ENCODE measurements at places on chromosomes 6 and 20.

DNA sequence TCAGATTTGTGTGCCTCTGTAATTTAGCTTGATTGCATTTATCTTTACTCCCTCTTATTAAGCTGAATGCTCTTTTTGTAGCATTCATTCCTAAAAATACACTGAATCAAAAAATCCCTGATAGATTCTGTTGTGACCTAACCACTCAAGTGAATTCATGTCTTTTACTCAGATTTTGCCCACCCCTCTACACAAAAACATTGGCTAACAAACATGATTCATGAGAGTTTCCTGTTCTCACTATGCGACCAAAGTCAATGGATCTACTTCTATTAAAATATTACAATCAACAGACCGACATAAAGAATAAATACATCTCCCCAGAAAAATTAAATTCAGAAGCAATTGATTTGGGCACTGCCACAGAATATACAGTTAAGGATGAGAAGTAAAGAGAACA, 99.5 kb upstream of the THEMIS start:
- no peak for DNase-seq

GRCh38 chr6:44110005-44110676, 17.1 kb downstream of the MRPL14 start:
- DNase-seq = no peak

DNA sequence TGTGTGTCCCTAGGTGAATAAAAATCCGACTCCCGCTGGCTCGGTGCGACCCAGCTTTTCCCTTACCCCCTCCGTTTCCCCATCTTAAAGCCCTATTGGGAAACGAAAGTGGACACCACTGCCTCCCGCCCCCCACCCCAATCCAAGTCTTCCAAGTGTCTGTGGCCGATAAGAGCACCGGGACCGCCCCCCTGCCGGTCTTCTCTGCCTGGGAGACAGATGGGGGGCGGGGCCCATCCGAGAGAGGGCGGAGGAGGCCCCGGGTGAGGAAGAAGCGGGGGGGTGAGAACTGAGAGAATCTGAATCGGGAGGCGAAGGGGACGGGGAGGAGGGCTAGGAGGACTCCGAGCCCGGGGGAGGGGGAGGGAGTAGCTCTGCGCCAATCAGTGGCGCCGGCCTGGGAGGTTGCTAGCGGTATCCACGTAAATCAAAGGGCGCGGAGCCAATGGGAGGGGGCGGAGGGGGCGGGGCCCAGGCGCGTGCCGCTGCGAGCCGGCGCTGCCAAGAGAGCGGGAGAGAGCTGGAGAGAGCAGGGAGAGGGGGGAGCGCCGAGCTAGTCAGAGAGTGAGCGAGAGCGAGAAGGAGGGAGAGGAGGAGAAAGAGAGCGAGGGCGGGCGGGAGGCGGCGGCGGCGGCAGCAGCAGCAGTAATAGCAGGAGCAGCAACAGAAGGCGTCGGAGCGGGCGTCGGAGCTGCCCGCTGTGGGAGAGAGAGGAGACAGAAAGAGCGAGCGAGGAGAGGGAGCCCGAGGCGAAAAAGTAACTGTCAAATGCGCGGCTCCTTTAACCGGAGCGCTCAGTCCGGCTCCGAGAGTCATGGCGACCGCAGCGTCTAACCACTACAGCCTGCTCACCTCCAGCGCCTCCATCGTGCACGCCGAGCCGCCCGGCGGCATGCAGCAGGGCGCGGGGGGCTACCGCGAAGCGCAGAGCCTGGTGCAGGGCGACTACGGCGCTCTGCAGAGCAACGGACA, at the start of gene POU3F2:
TSS of gene POU3F2 (plus strand) at position 515 of the 972 bp plus-strand sequence. CDS start at position 815, 300 bp downstream.
- peak; percentile 66 for DNase-seq

DNA sequence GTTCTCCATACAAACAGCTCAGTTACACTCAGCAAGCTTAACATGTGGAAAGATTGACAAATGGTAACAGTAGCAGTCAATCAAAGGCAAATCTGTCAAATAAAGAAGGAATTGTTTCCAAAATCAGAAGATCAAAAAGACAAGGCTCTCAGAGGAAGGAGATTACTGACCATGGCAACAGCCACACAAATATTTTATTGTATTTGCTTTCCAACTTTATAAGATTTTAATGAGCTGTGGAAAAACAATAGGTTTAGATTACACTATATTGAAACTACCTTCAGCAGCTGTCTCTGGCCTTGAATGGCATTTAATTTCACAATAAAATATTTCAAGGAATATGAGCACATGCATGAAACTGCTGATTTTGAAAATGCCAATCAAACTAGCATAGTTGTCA, 1143.9 kb upstream of the GJE1 start:
- DNase-seq = peak; percentile 74

GRCh38 chr6:10404799-10405512, 9.9 kb downstream of the TFAP2A start:
- peak; percentile 37 for DNase-seq

GRCh38 chr6:23413327-23414050, 712.5 kb upstream of the NRSN1 start:
- DNase-seq = peak; percentile 70

DNA sequence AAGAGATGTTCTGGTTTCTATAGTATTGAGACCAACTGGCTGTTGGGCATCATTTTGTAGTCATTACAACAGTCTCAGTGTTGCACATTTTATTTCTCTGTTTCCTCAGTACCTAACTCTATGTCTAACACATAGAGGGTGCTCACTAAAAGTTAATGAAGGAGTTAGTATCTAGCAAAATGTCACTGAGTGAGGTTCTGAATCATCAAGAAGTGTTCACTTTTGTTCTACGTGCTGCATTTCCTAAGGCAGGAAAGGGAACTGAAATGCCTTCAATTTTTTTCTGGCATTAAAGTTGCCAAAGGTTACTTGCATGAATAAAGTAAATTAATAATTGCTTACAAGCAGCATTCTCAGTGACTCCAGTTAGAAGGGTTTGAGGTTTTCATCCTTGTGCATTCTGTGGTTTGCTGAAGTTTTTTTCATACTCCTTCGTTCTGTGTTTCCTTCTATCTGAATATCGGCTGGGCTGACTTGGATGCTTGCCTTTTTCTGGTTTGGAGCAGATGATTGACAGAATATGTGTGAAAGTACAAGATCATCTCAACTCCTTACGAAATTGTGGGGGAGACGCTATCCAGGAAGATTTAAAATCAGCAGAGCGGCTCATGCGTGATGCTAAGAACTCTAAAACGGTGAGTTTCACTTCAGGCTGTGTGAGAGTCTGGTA, 114.5 kb upstream of the SCGN start:
- no peak for DNase-seq

DNA sequence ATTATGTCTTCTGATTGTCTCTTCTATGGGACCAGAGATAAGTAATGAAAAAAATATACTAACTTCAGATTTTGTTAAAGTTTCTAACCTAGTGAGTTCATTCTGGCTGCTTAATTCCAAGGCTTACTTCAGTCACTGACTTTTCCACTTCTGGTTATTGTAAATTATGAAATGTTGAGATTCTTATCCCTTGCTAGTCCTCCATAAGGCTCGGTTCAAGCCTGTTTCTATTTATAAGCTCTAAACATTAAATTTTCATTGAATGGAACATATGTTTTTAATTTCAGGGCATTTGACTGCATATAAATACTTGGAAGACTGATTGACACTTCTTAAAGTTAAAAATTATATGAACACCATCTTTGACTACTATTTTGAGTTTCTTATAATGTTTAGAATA, 23.6 kb upstream of the NKAIN2 start:
- DNase-seq = no peak

GRCh38 chr20:32304131-32304746, 26.8 kb downstream of the KIF3B start:
- no peak for DNase-seq

DNA sequence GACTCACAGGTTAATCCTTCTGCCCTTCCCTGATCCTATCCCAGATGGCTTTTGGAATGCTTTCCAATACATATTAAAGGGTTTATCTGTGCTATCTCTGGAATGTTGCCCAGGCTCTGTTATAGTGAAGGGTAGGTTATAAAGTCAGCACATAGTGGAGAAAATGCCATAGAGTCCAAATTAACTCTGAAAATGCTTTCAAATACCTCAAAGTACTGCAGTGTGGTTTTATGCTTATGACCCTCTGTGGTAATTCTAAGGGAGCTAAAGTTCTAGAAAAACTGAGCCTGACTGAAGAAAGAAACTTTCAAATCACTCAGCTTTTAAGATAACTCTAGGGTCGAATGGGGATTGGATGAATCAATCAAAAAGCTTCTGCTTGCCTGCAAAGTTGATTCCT, 159.8 kb downstream of the PLCB1 start:
- DNase-seq = peak; percentile 54

GRCh38 chr6:138371720-138372119, 6.0 kb upstream of the SMIM28 start:
- DNase-seq = no peak

DNA sequence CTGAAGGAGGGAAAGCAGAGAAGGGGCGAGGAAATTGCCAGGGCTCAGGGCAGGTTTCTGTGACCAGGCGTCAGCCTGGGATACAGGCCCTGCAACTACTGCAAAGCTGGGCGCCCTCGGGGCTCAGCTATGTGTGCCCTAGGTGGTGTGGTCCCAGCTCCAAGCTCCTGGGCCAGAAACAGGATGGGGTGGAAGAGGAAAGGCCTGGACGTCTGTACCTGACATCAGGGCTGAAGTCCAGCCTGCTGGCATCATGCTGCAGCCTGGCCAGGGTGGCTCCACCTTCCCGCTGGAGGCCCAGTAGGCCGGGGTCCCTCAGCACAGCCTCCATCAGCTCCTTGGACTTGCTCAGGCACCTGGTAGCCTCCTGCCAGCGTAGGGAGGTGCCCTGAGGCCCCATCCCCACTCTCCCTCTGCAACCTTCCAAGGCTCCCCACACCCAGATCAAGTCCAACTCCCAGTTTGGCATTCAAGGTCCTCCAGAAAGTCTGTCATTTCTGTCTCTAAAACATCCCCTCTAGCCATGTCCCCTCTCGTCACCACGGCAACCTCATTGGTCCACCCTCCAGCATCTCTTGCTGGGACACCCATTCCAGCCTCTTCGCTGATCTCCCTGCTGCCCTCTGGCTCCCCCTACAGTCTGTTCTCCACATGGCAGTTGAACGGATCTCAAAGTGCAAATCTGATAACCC, 38.2 kb downstream of the KIAA1755 start:
- peak; percentile 82 for DNase-seq

- no peak for DNase-seq
Observed at GRCh38 chr6:30272032-30272431, 54.7 kb upstream of the TRIM39 start.

DNA sequence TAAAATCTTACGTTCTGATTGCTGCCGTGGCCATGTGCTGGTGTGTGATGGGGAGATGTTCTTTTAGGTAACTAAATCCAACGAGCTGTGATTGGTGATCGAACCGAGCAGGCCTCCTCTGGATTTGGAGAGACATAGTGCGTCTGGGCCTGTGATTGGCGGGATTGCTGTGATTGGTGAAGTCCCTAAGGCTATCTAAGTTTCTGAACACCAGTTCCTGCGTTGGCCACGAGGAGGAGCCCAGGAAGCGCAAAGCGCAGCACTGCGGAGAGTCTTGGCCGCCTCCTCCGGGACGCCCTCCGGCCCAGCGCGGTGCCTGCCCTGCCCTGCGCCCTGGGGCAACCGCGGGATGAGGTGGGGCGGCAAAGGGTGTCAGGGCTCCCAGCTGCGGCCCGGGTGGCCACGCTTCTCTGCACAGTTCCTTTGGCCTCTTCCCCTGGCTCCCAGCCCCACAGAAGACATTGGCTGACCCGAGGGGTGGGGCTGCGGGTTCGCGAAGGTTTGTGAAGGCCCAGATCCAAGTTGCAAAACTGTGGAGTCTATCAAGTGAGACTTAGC, 33.0 kb downstream of the HNF4A start:
- DNase-seq = peak; percentile 83

- no peak for DNase-seq
Observed at GRCh38 chr6:37531026-37531425, 31.3 kb upstream of the CCDC167 start.
